ENCODE measurements at places on chromosomes 7 and 10. TPM values are rescaled to one million over a fixed set of nuclear protein-coding genes. Genes with fewer than 3 reads are reported as not detected.

GRCh38 chr7:106206826-106207541, 77.8 kb downstream of the NAMPT start:
- no peak for DNase-seq

MARVELD1 gene
- total RNA-seq = 24.1 TPM

GRCh38 chr10:23499372-23500132, 60.7 kb downstream of the OTUD1 start:
- no peak for DNase-seq

- DNase-seq = no peak
Observed at GRCh38 chr10:133261726-133262325, 14.8 kb downstream of the ADAM8 start.

CNPY1 gene
- total RNA-seq = not detected

DNA sequence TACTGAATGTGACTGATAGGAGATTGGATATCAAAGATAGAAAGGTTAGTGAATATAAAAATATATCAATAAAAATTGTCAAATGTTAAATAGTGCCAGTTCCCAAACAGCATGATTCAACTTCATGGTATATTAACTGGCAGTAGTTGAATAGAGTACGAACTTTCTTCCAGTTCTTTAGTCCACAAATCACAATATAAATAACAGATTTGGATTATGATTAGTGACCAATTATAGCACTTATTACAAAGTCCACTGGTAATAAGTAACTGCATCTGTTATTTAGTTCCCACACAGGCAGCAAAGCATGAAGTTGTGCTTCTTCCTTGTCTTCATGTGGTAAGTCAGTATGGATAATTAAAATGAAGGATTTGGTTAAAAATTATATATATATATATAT, 243.0 kb upstream of the VWC2 start:
- no peak for DNase-seq

Data from vagina (tissue), 2 donors.